Dermis blood vessel endothelial cell (primary cell): ENCODE measurements at places on chromosomes 5 and 9.

GRCh38 chr5:18000744-18001143, 366.5 kb downstream of the TAF11L14 start:
- no peak for DNase-seq

DNA sequence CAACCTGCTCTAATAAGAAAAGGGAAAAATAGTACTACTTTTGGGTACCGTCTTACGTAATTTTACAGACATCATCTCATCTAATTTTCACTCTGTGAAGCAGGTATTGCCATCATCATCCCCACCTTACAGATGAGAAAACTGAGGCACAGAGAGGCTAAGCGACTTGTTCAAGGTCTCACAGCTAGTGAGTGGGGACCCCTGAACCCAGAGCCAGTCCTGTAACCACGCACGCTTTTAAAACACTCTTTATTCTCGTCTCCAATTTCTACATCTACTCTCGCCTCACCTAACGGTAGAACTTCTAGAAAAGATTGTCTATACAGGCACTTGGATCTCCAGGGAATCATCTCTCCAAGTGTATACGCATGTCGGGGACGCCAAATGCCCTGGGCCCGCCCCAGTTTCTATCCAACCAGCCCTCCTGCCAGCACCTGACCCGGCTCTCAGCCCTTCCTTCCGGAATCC, 1.5 kb upstream of the TRAF1 start:
- DNase-seq: peak; percentile 61

DNA sequence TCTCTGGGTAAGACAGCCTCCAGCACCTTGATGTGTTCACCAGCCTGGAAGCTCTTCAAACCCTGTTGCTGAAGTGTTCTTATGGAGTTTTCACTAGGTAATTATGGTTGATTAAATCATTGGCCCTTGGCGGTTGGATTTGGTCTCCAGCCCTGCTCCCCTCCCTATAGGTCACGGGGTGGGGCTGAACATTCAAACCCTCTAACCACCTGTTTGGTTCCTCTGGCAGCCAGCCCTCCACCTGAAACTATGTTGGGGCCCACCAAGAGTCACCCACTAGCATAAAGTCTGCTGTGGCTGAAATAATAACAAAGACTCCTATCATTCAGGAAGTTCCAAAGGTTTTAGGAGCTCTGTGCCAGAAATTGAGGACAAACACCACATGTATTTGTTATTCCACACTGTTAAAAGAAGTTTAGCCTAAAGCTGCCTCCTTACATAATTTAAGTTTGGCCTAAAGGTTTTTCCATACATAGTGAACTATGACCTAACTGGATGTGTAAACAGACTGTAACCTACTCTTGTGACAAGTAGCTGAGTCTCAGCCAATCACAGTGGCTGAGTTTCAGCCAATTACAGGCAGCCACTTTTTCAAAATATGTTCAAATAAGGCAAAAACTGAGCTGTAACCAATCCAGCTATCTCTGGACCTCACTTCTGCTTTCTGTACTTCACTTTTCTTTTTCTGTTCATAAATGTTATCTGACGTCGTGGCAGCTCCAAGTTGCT, 34.8 kb downstream of the TMEM252 start:
- DNase-seq: no peak

DNA sequence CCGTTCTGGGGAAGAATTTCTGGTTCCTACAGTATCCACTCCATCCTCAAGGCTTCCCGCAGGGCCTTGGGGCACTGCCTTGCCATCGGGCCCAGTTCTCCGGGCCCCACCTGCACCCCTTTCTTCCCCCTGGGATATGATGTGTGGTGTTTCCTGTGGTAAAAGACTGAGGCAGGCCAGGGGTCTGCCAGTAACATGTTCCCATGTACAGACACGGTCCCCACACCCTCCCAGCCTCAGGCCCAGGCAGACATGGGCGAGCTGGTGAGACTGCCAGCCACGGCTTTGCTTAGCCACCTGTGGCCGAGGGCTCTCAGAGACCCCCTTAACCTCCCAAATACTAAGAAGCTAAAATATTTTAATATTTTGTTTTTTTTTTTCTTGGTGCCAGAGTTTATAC, 46.0 kb downstream of the NDST1 start:
- DNase-seq: no peak

DNA sequence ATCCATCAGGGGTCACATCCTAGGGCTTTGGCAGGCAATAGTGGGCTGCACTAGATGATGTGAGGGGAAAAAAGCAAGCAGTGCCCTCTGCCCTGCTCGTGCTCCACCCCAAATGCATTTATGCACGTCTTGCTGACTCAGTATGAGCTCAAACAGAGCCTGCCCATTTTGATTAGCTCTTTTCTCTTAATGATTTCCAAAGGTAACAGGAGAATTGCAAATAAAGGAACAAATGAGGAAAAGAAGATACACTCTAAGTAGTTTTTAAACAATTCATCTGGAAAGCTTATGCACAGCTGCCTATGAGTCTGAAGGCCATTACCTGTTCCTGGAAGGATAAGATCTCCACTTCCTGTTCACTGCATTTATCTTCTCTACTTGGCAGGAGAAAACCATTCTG, 364.2 kb downstream of the TMEM232 start:
- no peak for DNase-seq

- DNase-seq: no peak
Measured at GRCh38 chr5:61148515-61148914, 13.8 kb downstream of the SMIM15 start.

DNA sequence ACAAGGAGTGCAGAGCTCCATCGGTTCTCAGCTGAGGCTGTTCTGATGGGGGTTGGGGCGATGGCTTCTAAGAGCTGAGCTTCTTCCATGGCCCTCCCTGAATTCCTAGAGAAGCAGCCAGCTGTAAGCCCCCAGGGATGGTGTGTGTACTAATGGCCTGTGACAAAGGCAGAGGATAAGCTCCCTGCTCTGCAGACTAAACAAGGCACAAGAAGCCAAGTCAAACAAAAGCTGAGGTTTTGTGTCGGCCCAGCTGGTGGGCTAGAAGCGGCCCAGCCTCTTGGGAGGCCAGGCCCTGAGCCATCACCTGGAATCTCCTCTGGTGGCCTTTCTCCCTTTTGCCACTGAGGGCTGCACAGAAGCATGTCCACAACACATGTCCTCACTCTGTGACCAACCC, 75.0 kb upstream of the XPA start:
- DNase-seq: no peak

GRCh38 chr9:122134822-122135528, 24.6 kb downstream of the NDUFA8 start:
- peak; percentile 43 for DNase-seq

GRCh38 chr9:110143485-110143884, 64.5 kb downstream of the C9orf152 start:
- no peak for DNase-seq

DNA sequence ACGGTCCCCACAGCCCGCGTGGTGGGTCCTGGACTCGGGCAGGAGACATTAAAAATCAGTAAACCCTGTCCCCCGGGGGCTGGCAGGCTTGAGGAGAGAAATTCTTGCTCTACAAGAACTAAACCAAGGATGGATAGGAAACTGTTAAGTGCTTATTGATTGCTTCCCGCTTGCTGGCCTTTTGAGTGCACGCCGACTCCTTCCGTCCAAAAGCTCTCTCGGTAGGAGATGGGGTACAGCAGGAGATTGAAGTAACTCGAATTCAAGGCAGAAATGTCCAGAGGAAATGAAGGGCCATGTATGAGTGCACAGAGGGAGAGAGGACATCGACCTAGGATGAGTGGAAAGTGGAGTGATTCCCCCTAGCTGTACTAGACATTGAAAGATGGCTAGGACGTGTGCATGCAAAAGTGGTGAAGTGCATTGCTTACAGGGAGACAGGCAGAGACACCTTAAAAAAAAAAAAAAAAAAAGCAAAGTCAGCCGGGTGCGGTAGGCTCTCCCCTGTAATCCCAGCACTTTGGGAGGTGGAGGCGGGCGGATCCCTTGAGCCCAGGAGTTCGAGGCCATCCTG, 923 bp downstream of the RECK start:
- peak; percentile 49 for DNase-seq

GRCh38 chr9:37908283-37908682, 4.4 kb upstream of the SLC25A51 start:
- no peak for DNase-seq

GRCh38 chr9:114389612-114390368, 2.0 kb upstream of the AKNA start:
- no peak for DNase-seq

- no peak for DNase-seq
Measured at GRCh38 chr9:93635186-93636107, 59.1 kb downstream of the PHF2 start.

DNA sequence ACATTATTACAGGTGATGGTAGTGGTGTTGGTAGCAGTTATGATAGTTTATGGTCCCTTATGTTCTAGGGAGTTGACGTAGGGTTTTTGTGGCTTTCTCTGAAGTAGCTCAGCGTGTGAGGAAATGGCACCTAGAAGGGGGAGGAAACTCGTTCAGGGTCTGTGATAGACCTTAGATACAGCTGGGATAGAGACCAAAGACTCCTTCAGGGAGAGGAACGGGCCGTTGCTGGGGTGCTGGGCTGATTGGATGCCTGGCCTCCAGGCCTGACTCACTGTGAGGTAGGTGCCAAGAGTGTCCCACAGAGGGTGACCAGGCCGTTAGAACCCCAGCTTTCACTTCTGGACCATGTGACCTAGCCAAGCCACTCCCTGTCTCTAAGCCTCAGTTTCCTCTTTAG, 96.6 kb downstream of the DAB2IP start:
- no peak for DNase-seq

- no peak for DNase-seq
Measured at GRCh38 chr5:126461838-126462237, 38.6 kb downstream of the GRAMD2B start.

- DNase-seq: no peak
Measured at GRCh38 chr5:1180841-1181271, 20.5 kb upstream of the SLC6A19 start.

DNA sequence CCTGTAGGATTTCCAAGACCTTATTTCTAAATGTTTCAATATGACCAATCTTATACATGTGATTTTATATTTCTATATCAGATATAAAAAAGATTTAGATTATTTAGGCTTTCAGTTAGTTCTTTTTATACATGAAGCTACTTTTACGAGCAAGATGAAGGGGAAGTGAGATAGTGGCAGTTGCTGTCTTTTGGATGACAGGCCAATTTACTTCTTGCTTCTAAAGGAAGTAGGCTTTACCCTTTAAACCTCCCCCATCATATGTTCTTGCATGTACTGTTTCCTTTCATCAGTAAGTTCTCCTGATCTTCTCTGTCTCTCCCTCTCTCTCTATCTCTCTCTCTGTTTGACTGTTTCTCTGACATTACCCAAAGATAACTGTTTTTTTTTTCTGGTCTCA, 4.0 kb upstream of the TYRP1 start:
- DNase-seq: no peak

GRCh38 chr5:106757672-106758071, 913.1 kb downstream of the EFNA5 start:
- DNase-seq: no peak

DNA sequence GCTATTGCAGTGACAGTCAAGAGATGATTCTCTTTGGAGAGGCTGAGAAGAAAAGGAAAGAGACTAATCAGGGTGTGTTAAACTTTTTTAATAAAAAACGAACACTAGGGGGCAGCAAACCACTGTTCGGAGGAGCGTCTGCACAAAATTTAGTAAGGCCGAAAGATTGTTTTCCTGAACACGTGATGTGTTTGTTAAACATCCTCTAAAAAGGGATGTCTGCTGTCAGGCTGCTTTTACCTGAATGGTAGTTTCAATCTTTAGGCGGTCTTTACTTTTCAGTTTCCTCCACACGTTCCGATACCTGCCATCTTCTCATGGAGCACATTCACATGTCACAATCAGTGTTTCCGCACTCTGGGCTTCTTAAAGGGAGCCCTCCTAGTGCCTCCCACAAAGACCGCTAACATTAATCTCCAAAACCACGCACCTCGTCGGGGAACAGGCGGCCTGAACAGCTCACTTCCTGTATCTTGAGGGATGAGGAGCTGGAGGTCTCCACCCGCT, 125.2 kb downstream of the GPBP1 start:
- peak; percentile 90 for DNase-seq

GRCh38 chr9:136539427-136540421, 6.1 kb downstream of the NOTCH1 start:
- DNase-seq: peak; percentile 97

- no peak for DNase-seq
Measured at GRCh38 chr5:4038994-4039393, 443.4 kb downstream of the IRX1 start.

DNA sequence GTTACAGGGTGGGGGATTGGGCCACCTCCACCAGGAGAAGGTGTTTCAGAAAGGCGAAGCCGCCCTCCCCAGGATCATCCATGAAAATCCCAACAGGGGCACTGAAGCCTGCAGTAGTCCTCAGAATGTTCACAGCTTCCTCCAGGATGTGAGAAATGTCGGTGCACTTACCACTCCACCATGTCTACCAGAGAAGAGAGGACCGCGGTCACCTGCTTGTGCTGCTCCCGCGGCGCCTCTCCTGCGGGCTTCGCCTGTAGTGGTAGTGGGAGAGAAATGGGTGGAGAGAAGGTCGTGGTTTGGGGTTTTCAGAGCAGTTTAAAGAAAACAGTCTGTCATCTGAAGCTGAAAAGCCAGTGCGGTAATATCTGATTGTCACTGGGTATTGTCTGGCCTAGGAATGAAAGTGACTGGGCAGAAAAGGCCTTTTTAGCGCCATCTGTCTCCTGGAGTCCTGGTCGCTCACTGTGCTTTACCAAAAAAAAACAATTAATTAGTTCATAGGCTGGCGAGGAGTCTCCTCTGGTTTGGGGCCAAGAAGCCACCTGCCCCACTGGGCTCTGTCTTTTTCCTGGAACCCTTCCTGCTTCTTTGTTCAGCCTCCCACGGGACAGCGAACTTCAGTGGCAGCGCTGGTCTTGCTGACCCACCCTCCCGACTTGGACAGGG, 23.0 kb upstream of the PPP1R26 start:
- no peak for DNase-seq

- DNase-seq: peak; percentile 32
Measured at GRCh38 chr5:39661026-39661779, 236.4 kb upstream of the DAB2 start.

- DNase-seq: no peak
Measured at GRCh38 chr5:78317515-78317914, 23.0 kb upstream of the AP3B1 start.

- peak; percentile 50 for DNase-seq
Measured at GRCh38 chr9:126499005-126499910, 114.5 kb upstream of the LMX1B start.

GRCh38 chr9:36864491-36865410, 169.3 kb downstream of the PAX5 start:
- DNase-seq: no peak

GRCh38 chr9:129455151-129455995, 165.5 kb downstream of the C9orf50 start:
- DNase-seq: no peak

- DNase-seq: no peak
Measured at GRCh38 chr5:61995486-61995885, 310.5 kb upstream of the KIF2A start.

DNA sequence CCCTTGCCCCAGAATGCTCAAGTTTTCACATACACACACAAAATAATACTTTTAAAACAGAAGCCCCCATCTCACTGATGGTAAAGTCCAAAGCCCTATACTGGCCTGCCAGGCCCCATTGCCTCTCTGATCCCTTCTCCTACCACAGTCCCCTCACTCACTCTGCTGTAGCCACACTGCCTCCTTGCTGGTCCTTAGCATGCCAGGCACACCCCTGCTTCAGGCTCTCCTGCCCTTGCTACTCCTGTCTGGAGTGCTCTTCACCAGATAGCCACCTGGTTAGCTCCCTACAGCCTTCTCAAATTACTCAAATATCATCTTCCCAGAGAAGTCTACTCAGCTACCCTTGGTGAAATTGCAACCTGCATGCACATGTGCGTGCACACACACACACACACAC, 177.5 kb downstream of the C5orf15 start:
- DNase-seq: no peak
